ENCODE measurements at places on chromosomes 2 and 18. TPM values are rescaled to one million over a fixed set of nuclear protein-coding genes. Genes with fewer than 3 reads are reported as not detected.

The CNRIP1 gene
- 45.9 TPM for total RNA-seq

The IL18RAP gene
- total RNA-seq: 1.5 TPM

The CDH19 gene
- 187 TPM for total RNA-seq

GRCh38 chr18:9066817-9067306, 35.6 kb upstream of the NDUFV2 start:
- H3K4me3 ChIP-seq: no peak overlapping the region
- H3K27me3 ChIP-seq: no peaks in the 10 kb centered on the region
- no peak for DNase-seq
- H3K36me3 ChIP-seq: no peaks in the 10 kb centered on the region

- H3K36me3 ChIP-seq: no peaks in the 10 kb centered on the region
- H3K4me3 ChIP-seq: no peak overlapping the region
- no peak for DNase-seq
- no peak overlapping the region for H3K27ac ChIP-seq
These were observed 102.9 kb downstream of the MRO start for GRCh38 chr18:50716902-50717301.

DNA sequence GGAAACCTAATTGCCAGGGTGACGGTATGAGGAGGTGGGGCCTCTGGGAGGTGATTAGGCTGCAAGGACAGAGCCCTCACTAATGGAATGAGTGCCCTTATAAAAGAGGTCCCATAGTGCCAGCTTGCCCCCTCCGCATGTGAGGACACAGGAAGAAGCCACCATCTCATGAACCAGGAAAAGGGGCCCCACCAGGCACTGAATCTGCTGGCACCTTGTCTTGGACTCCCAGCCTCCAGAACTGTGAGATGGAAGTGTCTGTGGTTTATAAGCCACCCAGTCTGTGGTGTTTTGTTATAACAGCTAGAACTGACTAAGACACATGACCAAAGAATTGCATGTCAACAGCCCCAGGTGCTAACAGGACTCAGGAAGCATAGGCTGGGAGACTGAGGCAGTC, 214.3 kb downstream of the MGAT5 start:
- H3K4me3 ChIP-seq: no peak overlapping the region
- H3K4me1 ChIP-seq: no peaks in the 10 kb centered on the region
- no peak for DNase-seq
- no peaks in the 10 kb centered on the region for H3K36me3 ChIP-seq
- no peaks in the 10 kb centered on the region for H3K27me3 ChIP-seq
- H3K27ac ChIP-seq: no peak overlapping the region

DNA sequence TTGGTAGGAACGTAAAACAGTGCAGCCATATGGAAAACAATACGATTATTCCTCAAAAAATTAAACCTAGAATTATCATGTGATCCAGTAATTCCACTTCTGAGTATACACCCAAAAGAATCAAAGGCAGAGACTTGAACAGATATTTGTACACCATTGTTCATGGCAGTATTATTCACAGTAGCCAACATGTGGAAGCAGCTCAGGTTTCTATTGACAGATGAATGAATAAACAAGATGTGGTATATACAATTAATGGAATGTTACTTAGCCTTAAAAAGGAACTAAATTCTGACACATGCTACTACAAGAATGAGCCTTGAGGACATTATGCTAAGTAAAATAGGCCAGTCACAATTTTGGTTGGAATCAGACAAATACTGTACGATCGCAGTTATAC, 14.2 kb upstream of the RTTN start:
- no peaks in the 10 kb centered on the region for H3K27me3 ChIP-seq
- H3K4me1 ChIP-seq: no peaks in the 10 kb centered on the region
- DNase-seq: no peak
- H3K27ac ChIP-seq: no peak overlapping the region

DNA sequence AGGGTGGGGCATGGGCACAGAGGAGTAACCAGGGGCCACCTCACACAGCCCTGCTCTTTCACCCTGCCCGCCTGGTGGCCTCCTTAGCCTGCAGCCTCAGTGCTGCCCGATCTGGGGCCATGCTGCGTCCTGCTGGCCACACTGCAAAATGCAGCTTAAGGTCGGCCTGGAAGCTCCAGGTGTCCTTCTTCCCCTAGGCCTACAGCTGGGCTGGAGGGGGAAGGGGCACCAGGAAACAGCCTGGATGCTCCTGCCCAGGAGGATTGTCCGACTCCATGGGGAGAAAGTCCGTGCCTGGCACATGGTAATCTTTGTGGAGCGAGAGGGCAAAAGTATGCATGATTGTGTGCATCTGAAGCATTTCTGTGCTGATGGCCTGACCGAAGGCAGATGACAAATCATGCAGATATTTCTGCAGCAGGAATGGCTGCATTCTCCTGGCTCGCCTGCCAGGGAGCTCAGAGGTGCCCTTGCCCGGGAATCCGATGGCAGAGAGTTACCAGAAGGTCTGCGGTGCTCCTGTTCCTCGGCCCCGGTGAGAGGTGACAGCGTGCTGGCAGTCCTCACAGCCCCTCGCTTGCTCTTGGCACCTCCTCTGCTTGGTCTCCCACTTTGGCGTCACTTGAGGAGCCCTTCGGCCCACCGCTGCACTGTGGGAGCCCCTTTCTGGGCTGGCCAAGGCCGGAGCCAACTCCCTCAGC, 12.8 kb upstream of the ALPP start:
- no peaks in the 10 kb centered on the region for H3K27me3 ChIP-seq
- no peak overlapping the region for H3K27ac ChIP-seq
- no peak overlapping the region for H3K4me3 ChIP-seq
- no peaks in the 10 kb centered on the region for H3K36me3 ChIP-seq
- no peaks in the 10 kb centered on the region for H3K4me1 ChIP-seq

GRCh38 chr2:112601754-112602153, 17.3 kb downstream of the CHCHD5 start:
- H3K27ac ChIP-seq: no peak overlapping the region
- no peaks in the 10 kb centered on the region for H3K27me3 ChIP-seq
- H3K4me1 ChIP-seq: peaks cover 12% of the 10 kb centered on the region
- H3K36me3 ChIP-seq: peaks cover 5% of the 10 kb centered on the region

DNA sequence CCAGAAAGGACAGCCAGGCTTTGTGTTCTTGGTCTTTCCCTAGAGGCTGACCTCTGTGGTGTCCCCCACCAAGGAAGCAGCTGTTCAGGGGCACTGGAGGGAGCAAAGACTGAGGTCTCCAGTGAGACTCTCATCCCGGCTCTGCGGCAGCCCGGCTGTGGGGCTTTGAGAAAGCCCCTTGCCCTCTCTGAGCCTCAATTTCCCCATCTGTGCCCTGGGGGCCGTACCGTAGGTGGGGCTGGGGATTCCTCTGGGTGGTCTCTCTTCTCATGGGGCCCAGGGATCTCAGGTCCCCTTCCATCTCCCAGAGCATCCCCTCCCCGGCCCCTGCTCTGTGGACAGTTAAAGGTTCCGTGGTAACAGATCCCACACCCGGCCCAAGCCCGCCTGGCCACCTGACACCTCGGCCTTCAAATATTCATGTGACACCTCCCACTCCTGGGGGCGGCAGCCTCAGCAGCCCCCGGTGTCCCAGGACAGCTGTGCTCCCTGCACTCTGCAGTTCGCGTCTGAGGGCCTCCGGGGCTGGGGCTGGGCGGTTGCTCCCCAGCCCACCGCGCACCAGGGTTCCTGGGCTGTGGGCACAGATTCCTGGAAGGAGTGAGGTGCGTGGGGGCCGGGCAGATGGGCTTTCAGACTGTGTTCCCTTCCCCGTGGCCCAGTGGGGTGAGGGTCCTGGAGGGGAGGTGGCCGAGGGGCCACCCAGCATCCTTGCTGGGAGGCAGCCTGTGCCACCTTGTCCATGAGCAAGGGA, 15.1 kb upstream of the KLHL30 start:
- no peaks in the 10 kb centered on the region for H3K36me3 ChIP-seq
- peaks cover 15% of the 10 kb centered on the region for H3K27me3 ChIP-seq
- peaks cover 13% of the 10 kb centered on the region for H3K4me1 ChIP-seq
- no peak overlapping the region for H3K4me3 ChIP-seq
- DNase-seq: no peak

DNA sequence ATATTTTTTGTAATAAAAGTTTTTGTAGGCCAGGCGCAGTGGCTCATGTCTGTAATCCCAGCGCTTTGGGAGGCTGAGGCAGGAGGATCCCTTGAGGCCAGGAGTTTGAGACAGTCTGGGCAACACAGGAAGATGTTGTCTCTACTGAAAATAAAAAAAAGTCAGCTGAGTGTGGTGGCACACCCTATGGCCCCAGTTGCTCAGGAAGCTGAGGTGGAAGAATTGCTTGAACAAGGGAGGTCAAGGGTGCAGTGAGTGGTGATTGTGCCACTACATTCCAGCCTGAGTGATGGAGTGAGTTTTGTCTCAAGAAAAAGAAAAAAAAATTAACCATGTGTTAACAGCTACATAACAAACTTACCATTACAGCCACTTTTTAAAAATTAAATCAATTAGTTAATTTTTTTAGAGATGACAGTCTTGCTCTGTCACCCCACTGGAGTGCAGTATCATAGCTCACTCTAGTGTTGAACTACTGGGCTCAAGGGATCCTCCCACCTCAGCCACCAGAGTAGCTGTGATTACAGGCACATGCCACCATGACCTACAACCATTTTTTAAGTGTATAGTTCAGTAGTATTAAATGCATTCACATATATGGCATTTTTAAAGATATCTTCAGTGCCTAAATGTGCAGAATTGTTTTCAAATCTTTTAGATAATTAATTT, 67.2 kb upstream of the ACYP2 start:
- H3K4me1 ChIP-seq: no peaks in the 10 kb centered on the region
- H3K36me3 ChIP-seq: no peaks in the 10 kb centered on the region
- H3K27ac ChIP-seq: no peak overlapping the region
- DNase-seq: no peak
- no peaks in the 10 kb centered on the region for H3K27me3 ChIP-seq

GRCh38 chr18:9913151-9913525, 678 bp upstream of the VAPA start:
- H3K27ac ChIP-seq: peak overlapping the region; percentile 100
- peak overlapping the region; percentile 98 for H3K4me3 ChIP-seq
- H3K4me1 ChIP-seq: peaks cover 30% of the 10 kb centered on the region
- no peaks in the 10 kb centered on the region for H3K36me3 ChIP-seq
- H3K27me3 ChIP-seq: no peaks in the 10 kb centered on the region
- peak; percentile 14 for DNase-seq

DNA sequence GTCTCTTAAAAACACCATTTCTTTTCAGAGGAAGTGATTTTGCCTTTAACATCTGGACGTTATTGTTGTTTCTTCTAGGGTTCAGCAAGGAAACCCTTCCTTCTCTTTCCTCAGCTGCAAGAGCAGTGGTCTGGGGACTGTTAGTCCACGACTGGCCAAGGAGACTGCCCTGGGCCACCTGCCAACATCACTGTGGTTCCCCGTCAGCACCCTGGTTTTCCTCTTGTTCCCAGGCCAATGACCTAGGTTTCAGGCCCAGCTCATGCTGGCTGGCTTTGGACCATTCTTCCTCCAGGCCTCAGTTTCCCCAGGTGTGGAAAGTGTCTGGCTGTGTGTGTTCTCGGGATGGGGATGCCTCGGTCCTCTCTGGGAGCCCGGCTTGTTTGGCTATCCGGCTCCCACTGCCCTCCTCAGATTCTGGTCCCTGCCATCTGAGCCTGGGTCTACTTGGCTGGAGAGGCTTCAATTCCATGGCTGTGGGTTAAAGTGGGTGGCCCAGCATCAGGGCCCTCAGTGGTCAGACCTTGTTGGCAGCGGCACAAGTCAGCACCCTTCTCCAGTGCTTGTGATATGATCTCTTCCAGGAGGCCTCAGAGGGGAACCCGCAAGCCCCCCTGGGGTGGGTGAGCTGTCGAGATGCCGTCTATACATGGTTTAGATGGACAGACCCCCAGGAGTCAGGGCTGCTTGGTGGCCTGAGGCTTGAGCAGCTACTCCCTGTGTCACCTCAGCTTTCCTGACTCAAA, 234.3 kb upstream of the HS6ST1 start:
- no peaks in the 10 kb centered on the region for H3K36me3 ChIP-seq
- no peak for DNase-seq
- H3K27ac ChIP-seq: no peak overlapping the region
- H3K4me1 ChIP-seq: no peaks in the 10 kb centered on the region
- H3K27me3 ChIP-seq: no peaks in the 10 kb centered on the region
